ENCODE measurements at places on chromosomes 2 and 18. TPM values are rescaled to one million over a fixed set of nuclear protein-coding genes. Genes with fewer than 3 reads are reported as not detected.

- no peak for DNase-seq
Measured at GRCh38 chr18:38458698-38459097, 893.1 kb upstream of the CELF4 start.

DNA sequence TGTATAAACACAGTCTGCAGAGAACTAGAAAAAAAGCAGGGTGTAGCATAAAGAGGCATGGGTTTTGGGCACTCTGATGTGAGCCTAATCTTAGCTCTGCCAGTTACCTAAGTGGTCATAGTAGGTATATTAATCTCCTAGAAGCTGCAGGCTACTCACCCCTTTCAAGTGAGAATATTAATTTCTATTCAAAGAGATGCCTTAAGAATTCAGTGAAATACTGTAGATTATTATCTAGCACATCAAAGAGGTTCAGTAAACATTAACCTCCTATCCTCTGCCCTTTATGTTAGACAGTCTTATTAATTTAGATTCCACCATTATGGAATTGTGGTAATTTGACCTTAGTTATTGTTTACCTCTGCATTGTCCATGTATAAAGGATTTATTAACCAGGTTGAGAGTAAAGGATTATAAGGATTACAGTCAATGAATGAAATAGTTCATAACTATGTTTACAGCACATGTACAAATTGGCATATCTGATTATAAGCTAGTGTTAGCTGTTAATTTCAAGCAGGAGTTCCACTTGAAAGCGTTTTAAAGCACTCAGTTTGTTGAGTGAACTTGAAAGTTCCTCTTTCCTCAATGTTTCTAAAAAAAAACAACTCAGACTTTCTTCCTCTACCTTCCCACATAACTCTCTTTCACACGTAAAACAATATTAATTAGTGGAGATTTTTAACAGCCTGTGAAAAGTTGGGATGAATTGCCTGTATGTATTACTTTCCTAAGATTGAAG is 150.6 kb upstream of the EPC2 start:
- no peak for DNase-seq

DNA sequence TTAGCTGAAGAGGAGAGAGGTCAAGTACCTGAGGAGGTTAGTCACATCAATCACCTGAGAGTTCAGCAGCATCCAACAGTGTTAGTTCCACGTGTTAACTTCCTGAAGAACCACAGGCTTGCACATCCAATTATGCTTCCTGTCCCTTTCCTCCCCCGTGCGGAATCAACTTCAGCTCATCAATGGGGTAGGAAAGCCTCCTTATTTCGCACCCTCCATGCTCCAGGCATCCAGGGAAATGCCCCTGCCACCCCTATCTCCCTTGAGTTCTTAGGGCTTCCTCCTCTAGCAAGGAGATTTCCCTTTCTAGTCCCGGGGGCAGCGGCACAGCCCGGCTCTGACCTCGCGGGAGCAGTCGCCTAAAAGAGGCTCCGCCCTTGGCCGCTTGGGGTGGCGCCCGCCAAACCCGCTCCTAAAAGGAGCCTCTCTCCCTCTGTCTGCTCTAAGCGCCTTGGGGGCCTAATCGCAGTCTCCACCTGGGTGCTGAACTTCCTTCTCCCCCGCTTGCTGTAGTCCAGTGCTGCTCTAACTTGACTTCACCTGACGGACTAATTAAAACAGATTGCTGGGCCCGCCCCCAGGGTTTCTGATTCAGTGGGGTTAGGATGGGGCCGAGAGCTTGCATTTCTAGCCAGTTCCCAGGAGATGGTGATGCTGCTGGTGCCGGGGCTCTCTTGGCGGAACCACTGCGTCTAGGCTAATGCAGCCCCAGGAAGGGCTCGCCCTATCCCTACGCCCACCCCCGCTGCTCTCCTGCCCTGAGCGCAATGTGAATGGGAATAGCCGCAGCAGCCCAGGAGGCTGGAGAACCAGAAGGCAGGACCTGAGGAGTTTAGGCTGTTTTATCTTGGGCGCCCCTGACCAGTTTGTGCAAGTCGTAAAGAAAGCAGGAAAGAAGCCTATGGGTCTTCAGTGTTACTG is 3.4 kb upstream of the TET3 start:
- DNase-seq: no peak

GRCh38 chr2:205189301-205189700 is 493.0 kb upstream of the NRP2 start:
- no peak for DNase-seq

IL18RAP gene
- 0.16 TPM for total RNA-seq
